ENCODE measurements at places on chromosomes 5 and 9.

DNA sequence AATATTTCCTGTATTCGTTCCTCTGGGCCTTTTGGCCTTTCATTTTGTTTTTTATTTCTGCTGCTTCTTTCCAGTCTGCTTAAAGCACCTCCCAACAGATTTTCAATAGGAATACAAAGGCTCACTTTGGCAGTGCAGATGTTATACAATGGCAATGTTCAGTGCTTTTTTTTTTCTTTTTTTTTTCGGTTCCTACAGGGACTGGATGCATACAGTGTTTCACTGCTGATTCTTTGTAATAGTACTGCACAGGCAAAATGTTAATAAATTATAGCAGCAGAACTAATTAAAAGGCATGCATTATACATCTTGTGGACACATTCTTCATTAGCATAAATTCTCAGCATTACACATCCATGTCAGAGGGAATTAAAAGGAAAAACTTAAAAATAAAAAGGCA lies 356.6 kb upstream of the C9orf72 start:
- no peak for DNase-seq

- no peak for DNase-seq
Observed at GRCh38 chr5:171640480-171640879, 145.1 kb upstream of the SMIM23 start.

GRCh38 chr5:41787265-41787664 lies 83.0 kb downstream of the OXCT1 start:
- DNase-seq, result no peak

- DNase-seq, result no peak
Observed at GRCh38 chr5:148938522-148938882, 112.1 kb downstream of the ADRB2 start.

GRCh38 chr9:38047301-38048251 lies 21.5 kb downstream of the SHB start:
- DNase-seq, result no peak

- DNase-seq, result no peak
Observed at GRCh38 chr9:130363755-130364404, 80.9 kb upstream of the ASS1 start.

GRCh38 chr5:30100929-30101328 lies 1092.6 kb upstream of the CDH6 start:
- no peak for DNase-seq

GRCh38 chr9:104276709-104277245 lies 182.7 kb downstream of the SMC2 start:
- DNase-seq, result no peak

DNA sequence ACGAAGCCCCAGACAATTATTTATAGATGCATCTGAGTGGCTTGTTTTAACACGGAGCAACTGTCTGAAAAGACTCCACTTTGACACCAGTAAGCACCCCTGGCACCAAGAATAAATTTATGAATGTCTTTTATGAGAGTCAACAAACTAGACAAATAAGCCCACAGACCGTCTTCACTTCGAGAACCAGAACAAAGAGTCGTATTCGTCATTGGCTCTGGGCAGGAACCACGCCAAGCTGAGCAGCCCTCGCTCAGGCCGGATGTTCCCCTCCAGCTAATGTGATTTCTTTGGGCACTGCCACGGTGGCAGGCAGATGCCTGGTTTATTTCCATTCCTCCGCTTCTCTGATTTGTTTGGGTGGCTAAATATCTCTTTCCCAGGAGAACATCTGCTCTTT lies 91.9 kb upstream of the STC2 start:
- DNase-seq, result no peak

- DNase-seq, result no peak
Observed at GRCh38 chr9:76181020-76181641, 213.1 kb downstream of the RFK start.

- DNase-seq, result no peak
Observed at GRCh38 chr9:6355728-6356127, 27.6 kb downstream of the TPD52L3 start.

GRCh38 chr9:89706731-89707191 lies 101.9 kb downstream of the GADD45G start:
- no peak for DNase-seq

GRCh38 chr5:158530115-158530514 lies 569.6 kb downstream of the EBF1 start:
- DNase-seq, result no peak

DNA sequence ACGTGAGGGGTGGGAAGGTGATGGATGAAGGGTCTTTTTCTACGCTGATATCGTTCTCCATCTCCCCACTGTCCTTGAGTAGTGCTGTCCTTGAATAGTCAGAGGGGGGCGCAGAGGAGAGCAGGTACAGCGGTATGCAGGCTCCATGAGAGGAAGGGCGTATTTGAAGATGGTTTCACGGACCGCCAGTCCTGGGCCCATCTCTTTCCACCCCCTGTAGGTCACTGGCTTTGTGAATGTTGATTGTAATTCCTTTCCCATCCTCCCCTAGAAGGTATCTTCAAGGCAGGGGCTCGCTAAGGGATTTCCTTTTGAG lies 40.8 kb upstream of the DAB2IP start:
- DNase-seq, result no peak

- DNase-seq, result no peak
Observed at GRCh38 chr5:9408964-9409363, 136.9 kb downstream of the SEMA5A start.

- no peak for DNase-seq
Observed at GRCh38 chr5:57538341-57538955, 55.8 kb upstream of the ACTBL2 start.

- DNase-seq, result no peak
Observed at GRCh38 chr9:136007934-136008692, 46.9 kb upstream of the UBAC1 start.

- no peak for DNase-seq
Observed at GRCh38 chr9:133429641-133430161, 7.5 kb downstream of the ADAMTS13 start.

GRCh38 chr5:145473042-145473642 lies 362.0 kb downstream of the PRELID2 start:
- no peak for DNase-seq

GRCh38 chr9:563200-563599 lies 278.3 kb upstream of the DMRT1 start:
- DNase-seq, result no peak

GRCh38 chr5:168613996-168614395 lies 34.8 kb upstream of the PANK3 start:
- no peak for DNase-seq

GRCh38 chr9:33043671-33044070 lies 18.6 kb downstream of the DNAJA1 start:
- DNase-seq, result peak; percentile 18

DNA sequence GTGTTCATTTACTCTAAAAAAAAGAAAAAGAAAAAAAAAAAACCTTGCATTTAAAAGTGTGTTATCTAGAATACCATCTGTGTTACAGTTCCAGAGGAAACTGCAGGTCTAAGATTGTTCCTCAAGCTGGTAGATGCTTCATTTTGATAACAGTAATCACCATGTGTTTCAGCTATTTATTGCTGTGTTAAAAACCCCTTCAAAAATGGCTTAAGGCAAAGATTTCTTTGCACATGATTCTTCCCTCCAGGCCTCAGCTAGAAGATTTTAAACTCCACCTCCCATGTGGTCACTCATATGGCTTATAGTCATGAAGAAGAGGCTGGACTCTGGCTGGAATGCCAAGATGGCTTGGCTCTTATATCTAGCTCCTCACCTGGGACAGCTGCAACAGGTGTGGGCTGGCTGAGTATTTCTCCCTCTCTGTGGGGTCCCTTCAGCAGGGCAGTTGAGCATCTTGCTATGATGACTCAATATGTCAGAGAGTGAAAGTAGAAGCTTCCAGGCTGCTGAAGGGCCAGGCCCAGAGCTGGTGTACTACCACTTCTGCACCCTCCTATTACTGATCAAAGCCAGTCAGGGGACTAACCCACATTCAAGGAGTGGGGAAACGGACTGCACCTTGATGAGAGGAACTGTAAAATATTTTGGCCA lies 920.4 kb upstream of the DMAC1 start:
- DNase-seq, result no peak

DNA sequence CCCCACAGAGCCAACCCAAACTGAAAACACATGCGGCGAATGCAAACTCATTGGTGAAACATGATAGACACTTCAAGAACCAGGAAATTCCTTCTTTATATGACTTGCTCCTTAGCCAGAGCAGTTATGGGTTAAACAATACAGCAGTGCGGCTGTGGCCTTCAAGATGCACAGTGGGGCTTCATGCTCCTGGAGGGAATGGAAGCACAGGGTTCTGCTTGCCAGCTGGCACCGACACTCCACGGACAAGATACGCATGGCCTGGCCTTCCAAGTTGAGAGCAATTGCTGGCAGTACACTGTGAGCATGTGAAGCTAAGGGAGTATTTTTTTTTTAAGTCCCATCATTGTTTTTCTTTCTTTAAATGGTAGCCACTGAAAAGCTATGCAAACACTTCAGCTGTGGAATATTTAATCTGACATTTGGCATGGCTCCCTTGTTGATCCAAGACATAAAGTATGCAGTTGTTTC lies 451.6 kb upstream of the CD180 start:
- no peak for DNase-seq

GRCh38 chr5:83177803-83178202 lies 100.5 kb downstream of the XRCC4 start:
- DNase-seq, result no peak

DNA sequence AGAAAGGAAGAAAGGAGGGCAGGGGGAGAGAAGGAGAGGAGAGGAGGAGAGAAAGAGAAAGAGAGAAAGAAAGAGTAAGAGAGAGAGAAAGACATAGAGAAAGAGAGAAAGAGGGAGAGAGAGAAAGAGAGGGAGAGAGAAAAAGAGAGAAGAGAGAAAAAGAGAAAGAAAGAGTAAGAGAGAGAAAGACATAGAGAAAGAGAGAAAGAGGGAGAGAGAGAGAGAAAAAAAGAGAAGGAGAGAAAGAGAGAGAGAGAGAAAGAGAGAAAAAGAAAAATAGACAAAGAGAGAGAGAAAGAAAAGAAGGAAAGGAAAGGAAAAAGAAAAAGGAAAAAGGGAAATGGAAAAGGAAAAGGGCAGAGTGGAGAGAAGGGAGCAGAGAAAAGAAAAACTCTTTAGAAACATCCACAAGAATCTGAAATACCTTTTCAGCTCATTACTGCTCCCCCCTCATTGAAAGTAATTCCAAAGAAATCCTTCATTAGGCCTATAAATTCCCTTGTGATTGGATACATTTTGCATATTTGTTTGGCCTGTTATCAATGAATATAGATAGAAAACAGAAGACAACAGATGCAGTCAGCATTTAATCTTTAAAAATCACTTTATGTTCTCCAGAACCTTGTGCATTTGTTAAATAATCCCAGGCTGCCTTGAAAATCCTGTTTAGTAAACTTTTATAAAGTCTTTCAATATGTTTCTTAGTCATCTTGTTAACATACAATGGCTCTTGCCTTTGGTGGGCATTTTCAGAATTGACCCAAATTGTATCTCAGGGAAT lies 411.5 kb downstream of the NFIB start:
- no peak for DNase-seq

- DNase-seq, result no peak
Observed at GRCh38 chr5:180140079-180140554, 68.6 kb upstream of the RNF130 start.

GRCh38 chr9:119698535-119698934 lies 329.3 kb upstream of the BRINP1 start:
- no peak for DNase-seq

GRCh38 chr9:16817002-16817401 lies 53.5 kb downstream of the BNC2 start:
- peak; percentile 28 for DNase-seq

- peak; percentile 72 for DNase-seq
Observed at GRCh38 chr9:108934323-108934893, at the start of gene ABITRAM. Gene ABITRAM, plus strand, starts transcription at chr9:108934400. Its CDS starts 87 bp downstream, at chr9:108934487.

DNA sequence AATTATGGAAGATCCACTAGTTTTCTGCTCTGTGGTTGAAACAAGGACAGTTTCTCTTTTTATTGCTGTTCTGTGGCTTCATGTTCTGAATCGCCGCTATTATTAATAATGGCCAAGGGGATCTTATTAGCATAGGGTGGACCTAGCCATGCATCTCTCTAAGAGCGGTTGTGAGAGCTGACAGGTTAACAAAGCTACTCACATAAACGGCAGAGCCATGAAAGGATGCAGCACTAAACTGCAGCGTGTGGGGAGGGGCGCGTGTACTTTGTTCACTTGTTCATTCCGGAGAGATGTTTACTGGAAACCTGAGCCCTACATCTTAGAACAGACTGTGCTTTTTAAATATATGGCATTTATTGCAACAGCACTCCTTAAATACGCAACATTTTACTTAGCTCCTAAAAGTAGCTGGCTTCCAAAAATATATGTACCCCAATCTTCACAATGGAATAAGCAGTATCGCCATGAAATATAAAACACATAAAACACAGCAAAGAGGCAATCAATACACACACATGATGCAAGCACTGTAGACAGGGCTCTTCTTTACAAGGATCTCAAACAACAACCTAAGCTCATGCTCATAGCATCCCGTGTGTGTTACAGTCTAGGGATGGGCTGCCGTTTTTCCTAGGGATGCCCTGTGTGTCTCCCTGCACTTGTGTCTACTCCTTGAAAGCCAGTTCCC lies 424.6 kb downstream of the MED10 start:
- peak; percentile 67 for DNase-seq

- DNase-seq, result no peak
Observed at GRCh38 chr5:130427222-130427955, 523.1 kb downstream of the CHSY3 start.

GRCh38 chr9:7338586-7339281 lies 460.8 kb downstream of the DMAC1 start:
- DNase-seq, result no peak

DNA sequence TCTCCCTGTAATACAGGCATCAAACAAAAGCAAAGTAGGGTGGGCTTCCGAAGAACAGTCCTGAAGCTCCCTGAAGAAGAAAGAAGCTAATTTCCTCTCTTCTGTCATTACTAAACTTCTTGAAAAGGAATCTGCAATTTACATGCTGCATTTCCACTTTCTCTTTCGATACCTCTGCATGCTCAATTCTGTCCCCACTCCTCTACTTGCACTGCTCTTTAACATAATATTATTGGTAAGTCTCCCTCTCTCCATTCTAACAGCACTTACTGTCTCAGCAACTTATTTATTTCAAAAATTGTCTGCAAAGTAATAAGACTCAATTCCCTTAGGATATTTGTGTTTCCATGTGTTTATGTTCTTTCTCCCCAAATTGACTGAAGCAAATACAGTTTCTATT lies 3.9 kb upstream of the PLPP1 start:
- no peak for DNase-seq
